ENCODE measurements at places on chromosomes 2 and 18.

- DNase-seq: no peak
These were observed 230.3 kb upstream of the TRIB2 start for GRCh38 chr2:12486205-12487118.

GRCh38 chr2:64881037-64881492 lies 108.1 kb upstream of the SLC1A4 start:
- no peak for DNase-seq

DNA sequence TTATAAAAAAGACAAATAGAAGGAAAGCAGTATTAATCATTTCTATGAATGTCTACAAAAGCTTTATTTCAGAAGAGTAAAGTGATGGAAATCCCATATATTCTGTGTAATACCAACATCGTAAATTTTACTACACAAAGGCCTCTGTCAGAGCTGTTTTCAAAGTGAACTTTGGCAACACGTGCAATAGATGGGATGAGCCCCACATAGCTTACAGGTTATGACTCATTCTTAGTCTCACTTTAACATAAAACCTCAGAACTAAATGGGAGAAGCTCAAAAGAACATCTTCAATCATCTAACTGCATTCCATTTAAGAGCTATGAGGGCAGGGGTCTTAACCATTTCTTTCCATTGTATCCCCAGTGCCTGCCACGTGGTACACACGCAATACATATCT lies 11.5 kb downstream of the VPS4B start:
- no peak for DNase-seq

- peak; percentile 81 for DNase-seq
These were observed 657 bp downstream of the ARL6IP6 start for GRCh38 chr2:152718909-152719645.

DNA sequence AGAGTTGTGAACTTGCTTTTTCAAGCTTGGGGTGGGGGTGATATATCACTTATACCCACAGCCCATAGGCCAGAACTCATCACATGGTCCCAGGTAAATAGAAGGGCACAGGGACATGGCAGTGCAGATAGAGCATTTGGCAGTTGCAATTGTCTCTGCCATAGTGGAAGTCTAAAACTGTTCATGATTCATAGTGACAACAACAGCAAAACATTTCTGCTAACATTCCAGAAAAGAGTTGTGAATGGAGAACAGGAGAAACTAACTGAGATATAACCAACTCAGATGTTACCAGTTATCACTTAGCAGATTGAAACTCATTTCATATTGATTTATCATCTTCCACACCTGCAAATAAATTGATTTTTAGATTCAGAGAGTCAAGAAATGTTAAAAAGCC lies 278.6 kb upstream of the KYNU start:
- no peak for DNase-seq

GRCh38 chr2:29192526-29192925 lies 77.3 kb downstream of the CLIP4 start:
- DNase-seq: no peak

DNA sequence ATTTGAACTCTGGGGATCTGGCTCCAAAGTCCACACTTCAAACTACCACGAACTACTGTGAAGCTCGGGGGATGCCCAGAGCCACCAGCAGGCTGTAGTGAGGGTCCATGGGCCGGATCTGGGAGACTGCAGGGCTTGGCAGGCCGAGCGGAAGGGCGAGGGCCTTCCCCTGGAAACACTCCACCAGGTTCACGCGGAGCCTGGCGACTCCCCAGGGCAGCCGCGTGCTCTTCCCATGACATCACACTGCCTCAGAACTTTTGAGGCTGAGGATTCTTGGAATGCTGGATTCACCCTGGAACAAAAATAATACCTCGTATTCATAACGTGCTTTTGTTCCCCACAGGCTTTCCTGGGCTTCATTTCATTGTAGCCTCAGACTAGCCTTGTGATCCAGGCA lies 201.0 kb downstream of the SMAD7 start:
- DNase-seq: no peak

GRCh38 chr18:56927786-56928185 lies 219.1 kb upstream of the BOD1L2 start:
- no peak for DNase-seq

DNA sequence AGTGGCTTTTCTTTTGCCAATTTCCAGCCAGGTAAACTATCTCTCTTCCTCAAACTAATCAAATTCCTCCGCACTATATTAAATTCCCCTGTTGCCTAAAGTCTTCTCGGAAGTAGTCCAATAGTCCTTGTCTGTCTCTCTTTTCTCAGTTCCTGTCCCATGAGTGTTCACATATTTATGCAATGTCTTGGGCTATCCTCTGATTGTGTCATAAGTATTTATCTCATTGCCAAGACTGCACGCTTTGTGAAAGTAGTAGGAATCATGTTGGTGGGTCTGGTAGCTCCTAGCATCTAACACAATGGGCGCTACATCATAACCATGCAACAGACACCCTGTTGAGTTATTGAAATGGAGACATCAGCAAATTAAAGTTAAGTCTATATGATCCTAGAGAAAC lies 59.9 kb upstream of the POU3F3 start:
- no peak for DNase-seq
